ENCODE measurements at places on chromosomes 16 and 17. TPM values are rescaled to one million over a fixed set of nuclear protein-coding genes. Genes with fewer than 3 reads are reported as not detected.
A peak's percentile ranks its signal among the peaks of the same experiment; 100 is the strongest.

- peak; percentile 57 for DNase-seq
Measured at GRCh38 chr17:81869221-81870130, 1.7 kb downstream of the ARHGDIA start.

C16orf78 gene
- not detected for total RNA-seq

- DNase-seq, result no peak
Measured at GRCh38 chr17:49951362-49952082, 17.5 kb upstream of the DLX4 start.

DNA sequence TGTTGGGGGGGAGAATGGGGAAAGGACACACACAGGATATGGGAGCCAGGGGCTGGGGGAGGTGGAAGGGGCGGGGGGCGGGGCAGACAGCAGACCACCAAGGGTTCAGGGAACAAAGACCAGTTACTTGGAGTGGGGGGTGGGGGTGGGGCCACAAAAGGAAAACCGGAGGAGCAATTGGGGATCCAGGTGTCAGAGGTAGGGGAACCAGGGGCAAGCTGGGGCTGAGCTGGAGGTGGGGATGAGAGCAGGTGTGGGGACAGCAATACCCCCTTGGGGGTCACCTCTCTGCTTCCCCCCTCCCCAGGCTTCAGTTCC lies 1.4 kb upstream of the ORAI3 start:
- DNase-seq, result no peak

- no peak for DNase-seq
Measured at GRCh38 chr17:1648173-1648962, 1.3 kb downstream of the RILP start.

DNA sequence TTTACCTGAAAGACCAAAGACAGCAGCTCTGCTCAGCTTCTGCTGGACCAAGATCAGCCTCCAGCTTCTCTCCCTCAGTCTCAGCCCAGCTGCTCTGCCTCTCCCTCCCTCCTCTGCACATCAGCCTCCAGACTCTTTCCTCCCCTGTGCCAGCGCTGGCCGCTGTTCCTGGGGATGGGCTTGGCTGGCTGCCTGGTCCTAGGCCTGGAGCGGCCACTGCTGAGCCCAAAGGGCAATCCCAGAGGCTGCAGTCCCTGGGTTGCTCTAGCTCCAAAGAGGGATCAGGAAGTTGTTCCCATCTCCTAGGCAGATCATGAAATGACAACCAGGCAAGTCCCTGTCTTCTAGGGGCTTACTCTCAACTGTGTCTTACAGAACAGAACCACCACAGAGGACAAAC lies 31.3 kb downstream of the DCUN1D3 start:
- peak; percentile 37 for DNase-seq

DNA sequence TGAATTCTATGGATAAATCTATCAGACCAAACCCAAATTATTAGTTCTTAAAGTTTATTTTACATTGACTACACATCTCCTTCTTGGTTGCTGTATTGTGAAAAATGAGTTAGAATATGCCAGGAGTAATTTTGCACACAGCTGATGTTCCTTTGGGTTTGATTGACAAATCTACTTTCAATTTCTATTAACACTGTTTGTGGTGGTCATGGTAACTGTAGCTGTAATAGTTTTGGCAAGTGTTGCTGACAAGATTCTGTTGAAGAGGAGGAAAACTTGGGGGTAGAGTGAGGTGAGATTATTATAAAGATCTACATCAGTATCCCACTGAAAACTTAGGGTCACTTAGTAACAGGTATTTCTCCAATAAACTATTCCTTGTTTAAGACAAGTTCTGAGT lies 30.3 kb downstream of the MRTFB start:
- DNase-seq, result no peak

- peak; percentile 94 for DNase-seq
Measured at GRCh38 chr17:75848523-75849278, 4.5 kb upstream of the UNC13D start.

DNA sequence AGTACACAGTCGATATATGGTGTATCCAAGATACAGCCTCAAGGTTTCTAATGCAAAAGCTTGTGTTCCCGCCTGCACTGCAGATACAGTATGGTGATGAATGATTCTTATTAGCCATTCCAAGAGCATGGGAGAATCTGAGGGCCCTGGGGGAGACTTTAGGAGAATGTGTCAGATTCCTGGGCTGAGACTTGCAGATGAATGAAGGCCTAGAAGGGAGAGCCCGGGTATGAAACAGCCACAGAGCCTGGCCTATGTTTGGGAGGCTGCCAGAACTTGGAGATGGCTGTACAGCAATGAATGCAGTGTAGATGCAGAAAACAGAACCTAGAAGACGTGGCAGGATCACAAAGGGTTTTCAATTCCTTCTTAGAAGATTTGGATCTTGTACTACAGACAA lies 510.7 kb downstream of the HAPSTR1 start:
- no peak for DNase-seq

- DNase-seq, result no peak
Measured at GRCh38 chr16:21641916-21642315, 10.5 kb downstream of the IGSF6 start.

DNA sequence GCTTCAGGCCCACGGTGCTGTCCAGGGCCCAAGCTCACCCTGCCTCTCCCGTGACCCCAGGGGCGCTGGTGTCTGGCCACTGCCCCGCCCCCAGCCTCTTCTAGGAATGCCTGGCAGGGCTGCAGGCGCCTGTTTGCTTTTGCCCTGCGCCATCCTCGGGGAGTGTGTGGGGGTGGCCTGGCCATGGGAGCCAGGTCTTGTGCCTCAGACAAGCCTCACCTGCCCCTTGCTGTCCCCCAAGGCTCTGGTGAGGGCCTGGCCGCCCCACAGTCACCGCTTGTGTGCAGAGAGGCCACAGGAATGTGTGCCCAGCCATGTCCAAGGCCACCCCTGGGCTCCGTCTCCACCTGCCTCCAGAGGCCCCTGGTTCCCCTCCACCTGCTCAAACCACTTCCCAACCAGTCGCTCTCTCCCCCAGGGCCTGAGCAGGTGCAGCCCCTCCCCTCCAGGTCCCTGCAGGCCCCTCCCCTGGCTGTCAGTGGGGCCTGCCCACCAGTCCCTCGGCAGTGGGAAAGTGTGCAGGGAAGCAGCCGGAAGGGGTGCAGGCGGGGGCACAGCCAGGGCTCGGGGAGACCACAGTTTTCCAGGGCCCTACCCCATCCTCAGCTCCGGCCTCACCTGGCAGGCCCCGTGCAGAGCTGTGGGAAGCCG lies 841 bp upstream of the IGFALS start:
- no peak for DNase-seq

TBC1D16 gene
- total RNA-seq, result 24.6 TPM

GRCh38 chr17:72518753-72519597 lies 398.2 kb downstream of the SOX9 start:
- peak; percentile 83 for DNase-seq

GRCh38 chr16:85983606-85984230 lies 84.8 kb downstream of the IRF8 start:
- DNase-seq, result no peak

TOM1L1 gene
- total RNA-seq, result 25.9 TPM

GRCh38 chr17:35315283-35315682 lies 58.1 kb downstream of the SLFN11 start:
- no peak for DNase-seq

CACNA1H gene
- 0.65 TPM for total RNA-seq

TRAPPC1 gene
- 24.5 TPM for total RNA-seq

DNA sequence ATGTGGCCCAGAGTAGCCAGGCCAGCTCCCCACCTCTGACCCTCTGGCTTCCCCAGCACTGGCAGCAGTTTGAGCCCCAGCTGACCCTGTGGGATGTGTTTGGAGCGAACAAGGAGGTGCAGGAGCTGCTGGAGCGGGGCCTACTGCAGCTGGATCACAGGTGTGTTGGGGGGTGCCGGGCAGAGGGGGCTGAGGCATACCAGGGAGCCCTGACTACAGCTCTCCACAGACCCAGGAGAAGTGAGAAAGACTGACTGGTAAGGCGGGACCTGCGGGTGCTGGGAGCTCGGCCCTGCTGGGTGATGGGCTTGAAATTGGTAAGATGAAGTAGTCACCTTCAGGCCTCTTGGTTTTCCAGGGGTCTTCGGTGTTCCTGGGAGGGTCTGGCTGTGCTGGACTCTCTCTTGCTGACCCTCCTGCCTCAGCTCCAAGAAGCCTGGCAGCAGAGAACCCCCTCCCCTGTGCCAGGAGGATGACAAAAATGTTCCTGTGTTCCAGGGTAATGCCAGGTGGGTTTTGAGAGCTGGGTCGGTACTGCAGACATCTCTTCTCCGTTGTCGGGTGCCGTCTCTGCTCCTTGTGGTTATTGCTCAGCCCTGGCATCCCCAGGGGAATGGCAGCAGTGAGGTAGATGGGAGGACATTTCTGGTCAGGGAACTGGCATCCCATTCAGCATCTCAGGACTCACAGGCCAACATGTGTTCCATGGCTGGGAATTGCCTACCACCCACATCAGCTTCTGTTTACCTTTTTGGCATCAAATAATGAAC lies 5.9 kb downstream of the RSAD1 start:
- no peak for DNase-seq

ABAT gene
- 0.36 TPM for total RNA-seq

- DNase-seq, result no peak
Measured at GRCh38 chr17:27333410-27333980, 39.6 kb downstream of the WSB1 start.

GRCh38 chr16:57984443-57985203 lies 13.7 kb upstream of the CNGB1 start:
- no peak for DNase-seq

DNA sequence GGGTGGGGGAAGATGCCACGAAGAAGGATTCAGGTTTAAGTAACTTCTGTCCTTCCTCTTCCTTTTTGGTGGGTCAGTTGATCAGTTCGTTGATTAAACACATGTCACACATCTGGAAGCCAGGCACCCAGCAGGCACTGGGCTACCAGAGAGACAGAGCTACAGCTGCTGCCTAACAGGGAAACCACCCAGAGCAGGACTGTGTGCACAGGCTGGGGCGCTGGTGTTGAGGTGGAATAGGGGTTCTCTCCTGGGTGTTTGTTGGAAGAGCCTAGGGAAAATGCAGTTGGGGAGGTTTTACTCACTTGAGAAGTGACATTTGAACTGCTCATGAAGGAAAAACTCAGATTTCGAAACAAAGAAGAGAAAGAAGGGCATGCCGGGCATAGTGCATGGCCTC lies 152.4 kb downstream of the IRX5 start:
- DNase-seq, result no peak

GRCh38 chr17:17398188-17398942 lies 78.4 kb upstream of the MED9 start:
- no peak for DNase-seq

- peak; percentile 55 for DNase-seq
Measured at GRCh38 chr16:84096447-84097005, 20.2 kb downstream of the MBTPS1 start.

- no peak for DNase-seq
Measured at GRCh38 chr16:48024042-48024441, 131.8 kb downstream of the ABCC12 start.

GRCh38 chr16:79862601-79863000 lies 262.1 kb upstream of the MAF start:
- DNase-seq, result no peak

KRTAP2-4 gene
- total RNA-seq, result not detected

- no peak for DNase-seq
Measured at GRCh38 chr17:47719411-47720152, 13.5 kb upstream of the TBX21 start.

SLC5A11 gene
- 0.91 TPM for total RNA-seq

GRCh38 chr16:58109330-58109729 lies 19.9 kb downstream of the CFAP20 start:
- no peak for DNase-seq

- no peak for DNase-seq
Measured at GRCh38 chr17:39643271-39643670, 6.3 kb downstream of the STARD3 start.

DNA sequence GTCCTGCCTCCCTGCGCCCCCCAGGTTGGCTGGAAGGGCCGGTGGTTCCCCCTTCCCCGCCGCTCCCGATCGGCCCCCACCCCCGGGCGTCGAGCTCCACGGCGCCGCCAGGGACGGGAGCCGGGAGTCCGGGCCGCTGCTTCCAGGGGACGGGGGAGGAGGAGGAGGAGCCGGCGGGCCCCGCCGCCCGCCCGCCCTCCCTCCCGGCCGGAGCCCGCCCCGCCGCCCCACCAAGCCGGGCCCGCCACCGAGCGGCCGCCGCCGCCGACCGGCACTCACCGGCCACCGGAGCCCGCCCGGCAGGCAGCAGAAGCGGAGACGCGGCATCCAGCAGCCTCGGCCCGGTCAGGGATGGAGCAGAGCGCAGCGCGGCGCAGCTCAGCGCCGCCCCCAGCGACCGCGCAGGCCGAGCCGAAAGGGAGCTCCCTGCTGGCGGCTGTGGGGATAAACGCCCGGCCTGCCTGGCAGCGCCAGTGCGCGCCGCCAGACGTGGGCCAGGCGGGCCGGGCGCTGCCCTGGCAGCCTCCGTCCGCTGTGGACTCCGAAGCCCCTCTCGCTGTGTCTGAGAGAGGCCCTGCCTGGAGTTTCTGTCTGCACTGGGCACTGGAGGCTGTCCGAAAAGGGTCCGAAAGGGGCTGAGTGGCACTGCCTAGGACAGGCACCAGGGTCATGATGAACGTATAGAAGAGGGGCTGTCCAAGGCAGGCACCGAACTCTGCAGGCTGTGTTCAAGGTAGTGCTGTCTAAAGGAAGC lies at the start of gene MYO18A:
MYO18A (minus strand) TSS at position 365 of the 754 bp plus-strand sequence. CDS start 13,458 bp downstream, outside the sequence.
- DNase-seq, result peak; percentile 85

DNA sequence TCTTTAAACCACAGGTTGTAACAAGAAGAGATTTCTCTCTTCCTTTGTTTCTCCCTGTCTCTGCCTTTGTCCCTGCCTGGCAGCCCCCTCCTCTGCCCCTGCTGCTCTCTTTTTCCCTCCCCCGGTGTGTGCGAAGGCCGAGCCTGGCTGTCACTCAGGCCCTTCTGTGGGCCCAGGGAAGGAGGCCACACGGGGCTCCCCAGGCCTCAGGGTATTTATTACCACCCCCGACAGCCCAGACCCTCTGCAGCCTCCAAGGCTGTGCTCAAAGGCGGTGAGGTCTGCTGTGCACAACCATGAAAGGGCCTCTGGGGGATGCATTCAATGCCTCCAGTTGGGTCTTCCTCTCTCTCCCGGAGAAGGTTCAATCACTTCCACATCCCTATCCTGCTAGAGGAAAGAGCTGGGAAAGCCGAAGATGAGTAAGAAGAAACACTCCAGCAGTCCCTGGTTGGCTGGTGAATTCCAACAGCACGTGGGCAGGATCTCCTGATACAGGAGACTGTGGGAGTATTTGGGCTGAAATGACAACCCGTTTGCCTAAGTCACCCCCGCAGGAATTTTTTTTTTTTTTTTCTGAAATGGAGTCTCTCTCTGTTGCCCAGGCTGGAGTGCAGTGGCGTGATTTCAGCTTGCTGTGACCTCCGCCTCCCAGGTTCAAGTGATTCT lies 34.2 kb downstream of the ZNF423 start:
- no peak for DNase-seq

Measured in HT-29 (cell line).